ENCODE measurements at places on chromosomes 2 and 18.

DNA sequence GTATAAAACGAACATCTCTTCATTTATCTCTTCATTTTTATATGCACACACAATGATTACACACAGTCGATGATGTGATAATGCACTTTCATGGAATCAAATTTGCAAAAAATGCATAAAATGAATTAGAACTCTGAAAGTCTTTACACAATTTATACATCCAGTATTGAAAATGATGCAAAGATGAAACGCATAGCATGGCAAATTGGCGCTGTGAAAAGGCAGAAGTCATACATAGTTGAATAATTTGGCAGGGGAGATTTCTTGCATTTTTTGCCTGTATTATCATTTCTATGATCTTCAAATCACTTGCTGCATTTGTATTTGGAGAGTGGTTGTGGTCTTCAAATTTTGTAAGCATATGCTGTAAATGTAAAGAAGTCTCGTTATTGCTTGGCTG, 150.7 kb upstream of the LGALSL start:
- no peak for DNase-seq

DNA sequence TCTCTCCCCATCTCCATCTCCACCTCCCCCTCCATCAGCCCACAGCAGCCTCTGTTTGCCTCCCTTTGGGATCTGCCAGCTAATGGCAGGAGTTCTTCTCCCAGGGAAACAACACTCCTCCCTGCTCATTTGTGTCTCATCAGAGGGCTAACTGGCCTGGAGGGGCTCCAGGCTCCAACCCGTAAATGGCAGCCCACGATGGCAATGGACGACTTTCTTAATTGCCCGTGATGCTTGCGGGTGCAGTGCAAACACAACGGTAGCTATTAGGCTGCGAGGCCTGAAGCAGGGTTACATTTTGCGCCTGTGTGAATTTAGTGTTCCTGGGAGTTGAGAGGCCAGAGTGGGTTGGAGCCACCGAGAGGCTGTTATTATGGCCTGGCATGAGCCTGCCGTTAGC, 285.1 kb downstream of the TNS1 start:
- DNase-seq: no peak

DNA sequence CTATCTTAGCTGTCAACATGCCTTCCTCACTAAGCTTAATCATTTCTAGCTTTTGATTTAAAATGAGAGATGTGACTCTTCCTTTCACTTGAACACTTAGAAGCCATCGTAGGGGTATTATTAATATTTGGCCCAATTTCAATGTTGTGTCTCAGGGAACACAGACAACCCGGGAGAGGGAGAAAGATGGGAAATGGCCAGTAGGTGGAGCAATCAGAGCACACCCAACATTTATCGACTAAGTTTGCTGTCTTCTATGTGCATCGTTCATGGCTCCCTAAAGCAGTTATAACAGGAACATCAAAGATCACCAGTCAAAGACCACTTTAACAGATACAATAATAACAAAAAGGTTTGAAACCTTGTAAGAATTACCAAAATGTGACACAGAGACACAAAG, 110.2 kb downstream of the OLA1 start:
- no peak for DNase-seq

- no peak for DNase-seq
Observed at GRCh38 chr2:20132990-20133535, 81.6 kb upstream of the LAPTM4A start.

DNA sequence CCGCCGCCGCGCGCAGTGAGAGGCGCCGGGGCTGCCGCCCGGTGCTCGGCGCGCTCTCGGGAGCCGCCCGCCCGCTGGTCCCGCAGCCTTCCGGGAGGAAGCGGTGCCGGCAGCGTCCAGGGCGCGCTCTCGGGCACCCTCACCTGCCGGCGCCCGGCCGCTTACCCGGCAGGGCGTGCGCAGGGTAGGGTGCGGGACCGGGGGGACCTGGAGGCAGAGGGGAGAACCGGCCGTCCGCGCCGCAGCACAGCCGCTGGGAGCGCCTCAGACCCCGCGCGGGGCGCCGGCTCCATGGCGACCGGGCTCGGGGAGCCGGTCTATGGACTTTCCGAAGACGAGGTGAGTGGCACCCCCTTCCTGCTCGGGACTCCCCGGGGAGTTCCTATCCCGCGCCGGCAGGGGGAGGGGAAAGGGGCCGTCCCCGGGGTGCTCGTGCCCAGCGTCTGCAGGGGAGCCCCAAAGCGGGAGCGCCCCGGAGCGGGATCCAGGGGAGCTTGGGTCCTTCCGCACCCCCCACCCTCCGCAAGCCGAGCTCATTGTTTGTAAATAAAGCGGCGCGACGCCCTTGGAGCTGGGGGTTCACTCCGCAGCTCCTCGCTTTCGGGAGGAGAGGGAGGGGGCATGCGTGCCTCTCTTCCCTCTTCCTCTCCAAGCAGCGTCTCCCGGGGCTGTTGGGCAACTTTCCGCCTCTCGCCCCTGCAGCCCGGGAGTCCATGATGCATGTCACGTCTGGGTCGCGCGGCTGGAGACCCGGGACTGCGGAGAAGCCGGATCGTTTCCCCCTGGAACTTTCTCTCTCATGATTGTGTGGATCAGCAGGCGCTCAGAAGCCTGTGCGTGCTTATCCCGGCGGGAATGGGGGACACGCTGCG, 580 bp downstream of the NEDD4L start:
- DNase-seq: peak; percentile 19

GRCh38 chr2:225510796-225511195, 111.3 kb downstream of the NYAP2 start:
- no peak for DNase-seq

- DNase-seq: no peak
Observed at GRCh38 chr2:48940606-48941005, 185.1 kb upstream of the LHCGR start.

Data from stimulated activated CD4-positive, alpha-beta T cell treated with anti-CD3 and anti-CD28 coated beads, Interleukin-2, amount 100 ng/mL, for 4 hours (primary cell).